Liver (tissue), 10 donors: ENCODE measurements at places on chromosomes 11 and 22. TPM values are rescaled to one million over a fixed set of nuclear protein-coding genes. Genes with fewer than 3 reads are reported as not detected.

TRIM49D2 gene
- not detected for total RNA-seq

OR2AT4 gene
- not detected for total RNA-seq

DEPDC5 gene
- 19.4 TPM for total RNA-seq

RASD2 gene
- under 0.01 TPM for total RNA-seq

SUSD2 gene
- 0.75 TPM for total RNA-seq

APOL4 gene
- total RNA-seq: 1.5 TPM

TCN1 gene
- 4.7 TPM for total RNA-seq

IGF2 gene
- 70.5 TPM for total RNA-seq

SYVN1 gene
- total RNA-seq: 19.9 TPM

LDLRAD3 gene
- 0.75 TPM for total RNA-seq

PNPLA5 gene
- not detected for total RNA-seq

IRAG1 gene
- total RNA-seq: 2.3 TPM

ADAMTS8 gene
- total RNA-seq: not detected

CASP5 gene
- 0.75 TPM for total RNA-seq

TMEM135 gene
- total RNA-seq: 29.4 TPM

PRAME gene
- not detected for total RNA-seq

ZNF215 gene
- total RNA-seq: 0.42 TPM

BTBD18 gene
- total RNA-seq: not detected

OR2AG2 gene
- total RNA-seq: under 0.01 TPM

GRM5 gene
- total RNA-seq: not detected

SLC22A12 gene
- total RNA-seq: under 0.01 TPM

GPHA2 gene
- not detected for total RNA-seq

NOX4 gene
- 0.19 TPM for total RNA-seq

RFPL2 gene
- under 0.01 TPM for total RNA-seq

KDM4D gene
- total RNA-seq: 0.23 TPM

SVIP gene
- 7.2 TPM for total RNA-seq

GSC2 gene
- total RNA-seq: not detected

C11orf42 gene
- not detected for total RNA-seq

GDPD4 gene
- not detected for total RNA-seq

USP2 gene
- total RNA-seq: 0.65 TPM

RAG2 gene
- total RNA-seq: 2.0 TPM

KRTAP5-2 gene
- not detected for total RNA-seq

ACO2 gene
- total RNA-seq: 62.8 TPM

RCOR2 gene
- not detected for total RNA-seq

OR51B4 gene
- not detected for total RNA-seq

FAM227A gene
- 0.42 TPM for total RNA-seq

PPP1R14B gene
- total RNA-seq: 34.9 TPM

OR10A2 gene
- total RNA-seq: not detected

PNPLA3 gene
- 59.1 TPM for total RNA-seq

JAML gene
- total RNA-seq: 9.6 TPM

SAA4 gene
- 84.9 TPM for total RNA-seq

LGR4 gene
- total RNA-seq: 95.3 TPM
